Osteocyte (in vitro differentiated cells): ENCODE measurements at places on chromosomes 1 and 21. TPM values are rescaled to one million over a fixed set of nuclear protein-coding genes. Genes with fewer than 3 reads are reported as not detected.

GRCh38 chr1:227998374-227999055 is 8.3 kb upstream of the WNT3A start:
- no peaks in the 10 kb centered on the region for H3K36me3 ChIP-seq
- no peak overlapping the region for H3K27ac ChIP-seq
- peak; percentile 64 for DNase-seq
- peaks cover 40% of the 10 kb centered on the region for H3K27me3 ChIP-seq

- H3K4me1 ChIP-seq = peaks cover 9% of the 10 kb centered on the region
- no peak overlapping the region for H3K27ac ChIP-seq
- H3K4me3 ChIP-seq = no peak overlapping the region
Observed at GRCh38 chr1:37797750-37798345, 4.2 kb downstream of the MANEAL start.

- no peaks in the 10 kb centered on the region for H3K27me3 ChIP-seq
- DNase-seq = no peak
- peak overlapping the region; percentile 29 for H3K27ac ChIP-seq
- H3K4me1 ChIP-seq = peaks cover 19% of the 10 kb centered on the region
Observed at GRCh38 chr1:207868251-207868773, 42.6 kb downstream of the CD34 start.

DNA sequence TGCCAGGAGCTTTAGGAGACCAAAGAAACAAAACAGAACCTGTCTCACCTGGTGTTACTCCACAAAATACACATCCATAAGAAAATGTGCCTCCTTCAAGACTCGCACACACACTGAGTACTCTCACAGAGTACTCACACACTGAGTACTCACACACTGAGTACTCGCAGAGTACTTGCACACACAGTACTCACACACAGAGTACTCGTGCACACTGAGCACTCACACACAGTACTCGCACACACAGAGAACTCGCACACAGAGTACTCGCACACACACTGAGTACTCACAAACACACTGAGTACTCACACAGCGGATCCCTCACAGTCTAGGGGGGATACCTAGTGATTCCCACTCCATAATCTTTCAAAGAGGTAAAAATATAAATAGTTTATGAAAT is 40.3 kb downstream of the PCSK9 start:
- no peaks in the 10 kb centered on the region for H3K27me3 ChIP-seq
- peaks cover 23% of the 10 kb centered on the region for H3K4me1 ChIP-seq
- H3K4me3 ChIP-seq = no peak overlapping the region
- peaks cover 52% of the 10 kb centered on the region for H3K36me3 ChIP-seq
- DNase-seq = no peak
- H3K27ac ChIP-seq = no peak overlapping the region

GRCh38 chr1:9753121-9753531 is 70.6 kb downstream of the CLSTN1 start:
- no peak overlapping the region for H3K4me3 ChIP-seq
- peak overlapping the region; percentile 18 for H3K27ac ChIP-seq
- no peak for DNase-seq
- H3K27me3 ChIP-seq = no peaks in the 10 kb centered on the region

GRCh38 chr1:14741532-14741931 is 143.0 kb downstream of the KAZN start:
- H3K4me3 ChIP-seq = no peak overlapping the region
- no peak for DNase-seq
- H3K27me3 ChIP-seq = peaks cover 7% of the 10 kb centered on the region
- no peaks in the 10 kb centered on the region for H3K36me3 ChIP-seq
- peaks cover 7% of the 10 kb centered on the region for H3K4me1 ChIP-seq

GRCh38 chr21:43994085-43994484 is 18.0 kb upstream of the TRAPPC10 start:
- no peak for DNase-seq
- peaks cover 5% of the 10 kb centered on the region for H3K4me1 ChIP-seq
- no peaks in the 10 kb centered on the region for H3K27me3 ChIP-seq

DNA sequence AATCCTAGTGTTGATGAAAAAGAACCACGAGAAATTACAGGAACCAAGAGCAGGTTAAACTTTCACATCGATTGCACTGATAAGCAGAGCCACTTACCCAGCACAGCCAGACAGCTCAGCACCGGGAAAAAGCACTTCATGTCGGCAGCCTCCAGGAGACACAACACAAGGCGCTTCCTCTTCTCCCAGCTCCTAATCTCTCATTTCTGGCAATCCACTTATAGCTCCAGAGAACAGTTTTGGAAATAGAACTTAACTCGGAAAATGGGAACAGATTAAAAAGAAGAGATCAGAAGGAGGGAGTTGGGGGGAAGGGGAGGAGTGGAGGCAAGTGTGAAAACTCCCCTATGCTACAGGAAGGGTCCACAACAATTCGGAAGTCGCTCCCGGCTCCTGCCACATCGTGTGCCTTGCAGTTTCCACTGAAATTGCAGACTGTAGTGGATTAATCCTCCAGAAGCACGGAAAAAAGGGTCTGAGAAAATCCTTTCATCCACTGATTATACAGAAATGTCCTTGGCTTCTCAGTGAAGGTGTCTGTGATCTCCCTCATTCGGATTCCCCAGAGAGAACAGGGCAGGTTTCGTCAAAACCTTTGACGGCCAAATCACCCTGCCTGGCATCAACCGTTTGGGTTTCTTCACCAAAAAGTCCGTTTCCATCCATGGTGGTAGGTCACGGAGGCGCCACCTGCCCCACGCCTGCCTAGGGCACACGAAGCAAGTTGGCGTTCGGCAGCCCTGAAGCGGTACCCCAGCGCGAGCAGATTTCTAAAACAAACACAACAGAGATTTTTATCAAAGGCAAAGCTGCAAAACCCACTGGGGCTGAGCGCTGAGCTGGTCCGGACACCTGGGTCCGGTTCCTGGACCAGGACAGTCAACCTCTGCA is 1.1 kb downstream of the IGSF3 start:
- H3K4me1 ChIP-seq = peaks cover 32% of the 10 kb centered on the region
- peaks cover 3% of the 10 kb centered on the region for H3K36me3 ChIP-seq
- peaks cover 7% of the 10 kb centered on the region for H3K27me3 ChIP-seq

DNA sequence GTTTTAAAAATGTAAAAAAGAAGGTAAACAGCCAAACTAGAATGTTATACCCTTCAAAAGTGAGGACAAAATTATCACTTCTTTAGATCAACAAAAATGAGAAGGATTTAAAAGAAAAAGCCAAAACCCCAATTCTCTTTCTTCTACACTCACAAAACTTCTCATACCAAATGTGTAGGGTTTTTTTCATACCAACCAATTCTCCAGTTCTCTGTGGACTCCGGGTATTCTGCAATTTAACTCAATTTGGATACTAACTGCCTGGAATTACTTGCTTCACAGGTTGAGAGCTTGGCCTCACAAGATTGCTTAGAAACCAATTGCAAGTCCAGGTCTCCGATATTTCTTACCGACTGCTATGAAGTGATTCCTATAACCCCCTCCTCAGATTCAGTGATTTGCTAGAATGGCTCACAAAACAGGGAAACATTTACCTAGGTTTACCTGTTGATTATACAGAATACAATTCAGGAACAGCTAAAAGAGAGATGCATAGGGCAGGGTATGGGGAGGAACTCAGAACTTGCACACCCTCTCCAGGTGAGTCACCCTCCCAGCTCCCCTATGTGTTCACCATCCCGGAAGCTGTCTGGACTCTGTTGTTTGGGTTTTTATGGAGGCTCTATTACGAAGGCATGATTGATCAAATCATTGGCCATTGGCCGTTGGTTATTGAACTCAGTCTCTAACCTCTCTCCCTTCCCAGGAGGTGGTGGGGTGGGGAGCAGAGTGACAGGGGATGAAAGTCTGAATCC is 67.1 kb downstream of the CAMTA1 start:
- H3K4me1 ChIP-seq = peaks cover 20% of the 10 kb centered on the region
- H3K27me3 ChIP-seq = no peaks in the 10 kb centered on the region
- no peak overlapping the region for H3K27ac ChIP-seq
- H3K4me3 ChIP-seq = no peak overlapping the region
- no peak for DNase-seq
- peaks cover 31% of the 10 kb centered on the region for H3K36me3 ChIP-seq

DNA sequence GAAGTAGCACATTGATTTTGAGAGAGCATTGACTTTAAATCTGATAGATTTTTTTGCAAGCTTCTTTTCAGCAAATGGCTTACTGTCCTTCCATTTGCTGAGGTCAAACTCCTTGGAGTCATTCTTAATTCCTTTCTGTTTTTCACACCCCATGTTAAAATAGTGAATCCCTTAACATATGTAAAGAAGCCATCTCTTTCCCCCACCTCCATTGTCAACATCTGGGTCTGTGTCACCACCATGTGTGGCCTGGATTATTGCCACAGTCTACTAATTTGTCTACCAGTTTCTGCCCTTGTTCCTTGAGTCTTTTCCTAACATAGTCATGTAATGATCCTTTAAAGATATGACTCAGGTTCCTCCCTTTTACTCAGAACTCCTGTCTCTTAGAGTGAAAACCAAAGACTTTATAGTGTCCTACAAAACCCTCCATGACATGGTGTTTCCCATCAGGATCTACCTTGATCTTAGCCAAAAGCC is 104.7 kb downstream of the ST6GALNAC3 start:
- no peak overlapping the region for H3K4me3 ChIP-seq
- peaks cover 4% of the 10 kb centered on the region for H3K4me1 ChIP-seq
- H3K27ac ChIP-seq = no peak overlapping the region
- no peak for DNase-seq

- no peaks in the 10 kb centered on the region for H3K36me3 ChIP-seq
- DNase-seq = no peak
- peaks cover 80% of the 10 kb centered on the region for H3K4me1 ChIP-seq
- no peaks in the 10 kb centered on the region for H3K27me3 ChIP-seq
- no peak overlapping the region for H3K4me3 ChIP-seq
- H3K27ac ChIP-seq = peak overlapping the region; percentile 99
Observed at GRCh38 chr1:9441451-9442133, 97.7 kb upstream of the SLC25A33 start.

GRCh38 chr1:220342853-220343252 is 70.6 kb upstream of the RAB3GAP2 start:
- peaks cover 4% of the 10 kb centered on the region for H3K27me3 ChIP-seq
- no peak overlapping the region for H3K4me3 ChIP-seq
- no peak for DNase-seq
- H3K36me3 ChIP-seq = no peaks in the 10 kb centered on the region
- H3K4me1 ChIP-seq = no peaks in the 10 kb centered on the region

GRCh38 chr21:14602382-14602958 is 56.4 kb upstream of the SAMSN1 start:
- H3K27me3 ChIP-seq = no peaks in the 10 kb centered on the region
- no peaks in the 10 kb centered on the region for H3K36me3 ChIP-seq
- H3K27ac ChIP-seq = no peak overlapping the region
- no peak for DNase-seq

DNA sequence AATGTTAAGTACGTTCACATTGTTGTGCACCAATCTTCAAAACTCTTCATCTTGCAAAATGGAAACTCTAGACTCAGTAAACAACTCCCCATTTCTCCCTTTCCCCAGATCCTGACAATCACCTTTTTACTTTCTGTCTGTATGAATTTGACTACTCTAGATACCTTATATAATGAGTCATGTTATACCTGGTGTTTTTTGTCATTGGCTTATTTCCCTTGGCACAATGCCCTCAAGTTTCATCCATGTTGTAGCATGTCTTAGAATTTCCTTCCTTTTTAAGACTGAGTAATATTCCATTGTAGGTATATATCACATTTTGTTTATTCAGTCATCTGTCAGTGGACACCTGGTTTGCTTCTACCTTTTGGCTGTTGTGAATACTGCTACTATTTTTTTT is 399.5 kb downstream of the LMO4 start:
- no peak for DNase-seq
- peaks cover 4% of the 10 kb centered on the region for H3K27me3 ChIP-seq
- H3K4me1 ChIP-seq = no peaks in the 10 kb centered on the region
- H3K27ac ChIP-seq = no peak overlapping the region
- no peak overlapping the region for H3K4me3 ChIP-seq
- no peaks in the 10 kb centered on the region for H3K36me3 ChIP-seq

DNA sequence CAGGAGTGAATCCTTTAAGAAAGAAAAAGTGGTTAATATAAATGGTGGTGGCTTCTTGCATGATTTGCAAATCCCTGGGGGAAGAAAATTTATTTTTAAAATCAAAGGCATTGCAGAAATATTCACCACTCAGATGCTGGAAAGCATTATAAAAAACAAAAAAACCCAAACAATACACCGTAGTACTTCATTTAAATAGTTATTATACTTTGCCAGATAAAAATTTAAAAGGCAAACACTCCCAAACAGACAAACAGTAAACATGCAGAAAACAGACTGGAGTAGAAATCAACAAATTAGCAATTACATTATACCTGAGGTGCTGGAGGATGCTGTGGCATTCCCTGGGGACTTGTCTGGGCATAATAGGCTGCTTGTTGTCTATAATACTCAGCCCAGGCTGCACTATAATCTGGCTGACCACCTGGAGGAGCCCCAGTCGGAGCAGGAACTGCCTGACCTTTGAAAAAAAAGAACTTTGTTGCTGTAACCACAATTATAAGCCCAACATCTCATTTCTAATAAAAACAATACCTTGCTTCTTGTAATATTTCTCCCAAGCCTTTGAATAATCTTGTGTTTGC is 29.9 kb downstream of the FUBP1 start:
- DNase-seq = no peak
- H3K27me3 ChIP-seq = no peaks in the 10 kb centered on the region
- peaks cover 43% of the 10 kb centered on the region for H3K36me3 ChIP-seq
- peak overlapping the region; percentile 50 for H3K27ac ChIP-seq

GRCh38 chr1:207603777-207604176 is 41.2 kb upstream of the CR1L start:
- peaks cover 21% of the 10 kb centered on the region for H3K27me3 ChIP-seq
- DNase-seq = no peak
- no peak overlapping the region for H3K27ac ChIP-seq
- no peaks in the 10 kb centered on the region for H3K36me3 ChIP-seq
- no peaks in the 10 kb centered on the region for H3K4me1 ChIP-seq

- H3K27me3 ChIP-seq = no peaks in the 10 kb centered on the region
- H3K4me3 ChIP-seq = no peak overlapping the region
- H3K4me1 ChIP-seq = peaks cover 9% of the 10 kb centered on the region
- no peak overlapping the region for H3K27ac ChIP-seq
- H3K36me3 ChIP-seq = no peaks in the 10 kb centered on the region
Observed at GRCh38 chr21:29124645-29125044, 5.8 kb upstream of the MAP3K7CL start.

DNA sequence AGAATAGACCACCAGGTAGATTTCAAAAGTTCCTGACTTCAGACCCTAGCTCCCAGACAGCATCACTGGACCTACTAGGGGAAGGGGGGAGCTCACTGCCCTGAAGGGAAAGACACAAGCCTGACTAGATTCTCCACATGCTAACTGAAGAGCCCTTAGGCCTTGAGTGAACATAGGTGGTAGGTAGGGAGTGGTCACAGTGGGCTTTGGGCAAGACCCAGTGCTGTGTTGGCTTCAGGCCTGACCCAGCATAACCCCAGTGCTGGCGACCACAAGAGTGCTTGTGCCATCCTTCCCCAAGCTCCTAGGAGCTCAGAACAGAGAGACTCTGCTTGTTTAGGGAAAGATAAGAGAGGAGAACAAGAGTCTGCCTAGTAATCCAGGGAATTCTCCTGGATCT is 51.1 kb upstream of the ACADM start:
- H3K27ac ChIP-seq = no peak overlapping the region
- H3K36me3 ChIP-seq = no peaks in the 10 kb centered on the region
- H3K27me3 ChIP-seq = peaks cover 5% of the 10 kb centered on the region
- no peak for DNase-seq

Gene PUSL1
- total RNA-seq = 21.5 and 22.1 TPM in 2 replicates

Gene KRTAP12-3
- total RNA-seq = not detected in 2 replicates

Gene S1PR1
- total RNA-seq = 0.31 TPM in 1 of 2 replicates, not detected in the other

Gene PATJ
- 11.3 and 11.9 TPM in 2 replicates for total RNA-seq

Gene TXNIP
- total RNA-seq = 246 and 274 TPM in 2 replicates

Gene TEKT2
- total RNA-seq = 0.39 and 0.70 TPM in 2 replicates

Gene ADAM30
- not detected in 2 replicates for total RNA-seq

Gene P3H1
- total RNA-seq = 210 and 221 TPM in 2 replicates

Gene MROH7
- total RNA-seq = 0.11 TPM in 1 of 2 replicates, not detected in the other
